Skin of body (tissue), 3 donors: ENCODE measurements at places on chromosomes 1 and 21. TPM values are rescaled to one million over a fixed set of nuclear protein-coding genes. Genes with fewer than 3 reads are reported as not detected.

Gene TMCO4
- 6.1 TPM for total RNA-seq

Gene TCP10L
- 0.79 TPM for total RNA-seq

Gene MFSD2A
- 16.2 TPM for total RNA-seq

Gene DCST1
- 0.10 TPM for total RNA-seq

Gene LRRIQ3
- total RNA-seq = 0.99 TPM

Gene BRDT
- total RNA-seq = not detected

Gene PADI2
- total RNA-seq = 11.8 TPM

Gene LEMD1
- total RNA-seq = not detected

Gene OVAAL
- not detected for total RNA-seq

Gene DDX59
- total RNA-seq = 24.5 TPM

Gene ANGPTL7
- total RNA-seq = 25.2 TPM

Gene REG4
- total RNA-seq = not detected

Gene TTC39A
- 4.9 TPM for total RNA-seq

Gene NOC2L
- total RNA-seq = 35.9 TPM

Gene UBE2U
- total RNA-seq = not detected

Gene LMOD1
- 7.4 TPM for total RNA-seq

Gene DDI2
- 54.4 TPM for total RNA-seq

Gene CRP
- total RNA-seq = not detected
